ENCODE measurements at places on chromosomes 6 and 20. TPM values are rescaled to one million over a fixed set of nuclear protein-coding genes. Genes with fewer than 3 reads are reported as not detected.

Gene IPCEF1
- 0.71 TPM for total RNA-seq

Gene TPD52L1
- total RNA-seq, result 74.9 TPM

Gene TMEM244
- not detected for total RNA-seq

Gene HSPA12B
- 2.2 TPM for total RNA-seq

Gene PTK6
- total RNA-seq, result 0.36 TPM

Gene GRM1
- not detected for total RNA-seq

Gene B3GAT2
- total RNA-seq, result not detected

Gene DEF6
- 3.5 TPM for total RNA-seq

Gene SLC23A2
- 15.2 TPM for total RNA-seq

GRCh38 chr6:15990179-15990578 lies 138.7 kb upstream of the MYLIP start:
- DNase-seq, result no peak

DNA sequence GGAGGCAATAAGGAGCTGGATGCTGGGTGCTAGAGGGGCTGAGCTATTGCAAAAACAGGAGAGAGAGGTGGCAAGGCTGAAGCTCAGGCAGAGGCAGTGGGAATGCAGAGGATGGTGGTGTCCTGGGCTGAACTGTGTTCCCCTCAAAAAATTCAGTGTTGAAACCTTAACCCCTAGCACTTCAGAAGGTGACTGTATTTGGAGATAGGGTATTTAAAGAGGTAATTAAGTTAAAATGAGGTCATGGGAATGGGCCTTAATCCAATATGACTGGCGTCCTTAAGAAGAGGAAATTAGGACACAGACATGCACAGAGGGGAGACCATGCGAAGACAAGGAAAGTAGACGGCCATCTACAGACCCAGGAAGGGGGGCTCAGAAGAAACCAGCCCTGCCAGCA lies 11.5 kb upstream of the MMP9 start:
- peak; percentile 15 for DNase-seq

DNA sequence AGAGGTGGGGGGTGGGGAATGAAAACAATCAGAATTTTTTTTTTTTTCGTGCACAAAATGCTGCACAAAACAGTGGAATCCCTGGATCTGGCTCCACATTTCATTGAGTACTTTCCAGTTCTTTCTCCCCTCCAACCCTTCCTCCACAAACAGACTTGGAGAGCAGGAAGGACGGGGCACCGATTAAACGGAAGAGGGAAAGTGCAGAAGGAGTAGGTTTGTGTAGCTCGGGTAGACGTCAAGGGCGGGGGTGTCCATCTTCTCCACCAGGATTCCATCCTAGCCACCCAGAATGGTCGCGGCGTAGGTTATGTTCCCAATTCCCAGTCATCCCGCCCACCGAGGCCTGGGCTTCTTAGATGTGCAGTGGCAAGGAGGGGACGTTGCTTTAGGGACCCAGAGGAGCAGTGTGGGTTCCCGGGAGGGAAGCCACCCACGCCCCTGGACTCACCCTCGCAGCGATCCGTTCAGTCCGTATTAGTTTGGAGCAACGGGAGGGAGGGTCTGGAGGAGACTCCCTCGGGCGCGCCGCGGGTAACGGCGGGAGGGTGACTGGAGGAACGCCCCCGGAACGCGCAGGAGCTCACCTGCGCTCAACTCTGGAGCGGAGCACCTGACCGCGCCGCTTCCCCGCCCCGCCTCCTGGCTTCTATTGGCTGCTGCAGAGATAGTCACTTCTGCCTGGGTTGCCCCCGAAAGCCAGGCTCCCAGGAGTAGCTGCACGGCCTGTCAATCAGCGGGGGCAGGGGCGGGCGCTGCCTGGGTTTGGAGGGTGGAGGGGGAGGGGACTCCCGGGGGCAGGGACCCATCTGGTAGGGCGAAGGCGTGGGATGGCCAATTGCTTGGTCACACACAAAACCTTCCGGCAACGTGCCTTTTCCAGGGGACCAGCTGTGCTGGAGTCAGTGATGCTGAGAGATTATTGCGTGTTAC lies at the start of gene ENPP5:
TSS of gene ENPP5 (minus strand) at position 624 of the 933 bp plus-strand sequence. CDS start 2,718 bp downstream, outside the sequence.
- DNase-seq, result peak; percentile 72

GRCh38 chr20:49104365-49104648 lies 58.2 kb downstream of the CSE1L start:
- DNase-seq, result no peak

- DNase-seq, result no peak
These were observed 127.8 kb downstream of the KIF16B start for GRCh38 chr20:16445482-16445881.

- no peak for DNase-seq
These were observed 7.6 kb upstream of the BTN2A2 start for GRCh38 chr6:26375270-26375669.

DNA sequence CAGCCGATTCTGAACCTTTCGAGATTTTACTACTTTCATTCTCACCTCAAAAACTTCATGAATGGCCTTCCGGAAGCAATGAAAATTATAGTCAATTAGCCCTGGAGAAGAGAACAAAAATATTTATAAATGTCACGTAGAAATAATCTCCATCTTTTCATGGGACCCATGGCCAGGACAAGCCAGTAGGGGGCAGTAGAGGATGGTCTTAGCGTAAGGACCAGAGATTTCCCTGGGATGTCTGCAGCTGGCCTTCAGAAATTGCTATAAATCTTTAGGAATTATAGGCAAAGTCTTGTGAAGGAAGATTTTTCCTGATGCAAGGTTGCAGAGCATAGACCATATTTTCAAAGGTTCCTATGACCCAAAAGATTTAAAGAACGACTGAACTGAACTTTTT lies 15.6 kb upstream of the UBE2J1 start:
- DNase-seq, result peak; percentile 74

GRCh38 chr6:114284281-114284680 lies 58.5 kb downstream of the HS3ST5 start:
- DNase-seq, result no peak

DNA sequence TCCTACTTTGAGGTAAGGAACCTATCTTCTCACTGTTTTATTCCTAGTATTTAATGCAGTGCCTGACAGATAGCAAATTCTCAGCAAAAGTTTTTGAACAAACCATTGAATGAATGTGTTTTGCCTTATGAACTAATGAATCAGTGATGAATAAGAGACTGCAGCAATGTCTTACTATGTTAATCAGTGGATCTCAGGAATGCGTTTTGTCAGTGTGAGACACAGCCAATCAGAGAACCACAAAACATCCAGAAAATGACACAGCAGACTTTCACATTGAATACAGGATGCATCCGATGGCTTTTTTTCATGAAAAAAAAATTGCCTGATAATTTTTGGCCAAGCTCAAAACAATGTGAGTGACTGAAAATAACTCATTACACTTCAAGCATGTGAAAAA lies 270.5 kb downstream of the BMP2 start:
- no peak for DNase-seq

DNA sequence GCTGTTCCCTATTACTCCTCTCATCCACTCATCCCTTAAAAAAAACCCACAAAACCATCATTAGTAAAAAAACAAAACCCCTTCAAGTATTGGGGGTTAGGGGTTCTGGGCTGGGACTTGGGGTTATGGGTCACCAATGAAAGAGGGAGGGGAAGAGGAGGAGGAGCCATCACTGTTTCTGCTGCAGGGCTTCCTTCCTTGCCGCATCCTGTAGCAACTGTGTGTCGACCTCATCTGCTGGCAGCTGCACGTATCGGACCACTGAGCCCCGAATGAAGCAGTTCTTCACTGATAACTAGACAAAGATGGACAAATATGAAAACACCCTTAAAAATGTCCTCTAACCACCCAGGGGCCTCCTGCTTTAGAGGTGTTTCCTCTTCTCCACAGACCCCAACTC lies 2.0 kb upstream of the VARS1 start:
- no peak for DNase-seq

DNA sequence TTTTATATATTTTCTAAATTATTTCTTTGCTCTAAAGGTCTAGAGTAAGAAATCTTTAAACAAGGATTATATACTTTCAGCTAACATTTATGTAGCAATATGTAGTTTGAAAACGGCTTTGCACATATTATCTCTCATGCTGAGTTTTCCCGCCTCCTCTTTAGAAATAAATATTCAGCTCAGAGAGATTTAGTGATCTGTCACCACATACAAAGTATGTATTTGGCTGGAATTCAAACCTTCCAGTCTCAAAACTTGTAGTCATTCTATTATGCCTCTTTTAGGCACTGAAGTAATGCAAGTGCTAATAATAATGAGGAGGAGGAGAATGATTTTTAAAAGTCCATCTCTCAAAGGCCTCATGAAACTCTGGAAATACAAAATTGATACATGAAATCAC lies 525.0 kb downstream of the GRIK2 start:
- DNase-seq, result no peak

DNA sequence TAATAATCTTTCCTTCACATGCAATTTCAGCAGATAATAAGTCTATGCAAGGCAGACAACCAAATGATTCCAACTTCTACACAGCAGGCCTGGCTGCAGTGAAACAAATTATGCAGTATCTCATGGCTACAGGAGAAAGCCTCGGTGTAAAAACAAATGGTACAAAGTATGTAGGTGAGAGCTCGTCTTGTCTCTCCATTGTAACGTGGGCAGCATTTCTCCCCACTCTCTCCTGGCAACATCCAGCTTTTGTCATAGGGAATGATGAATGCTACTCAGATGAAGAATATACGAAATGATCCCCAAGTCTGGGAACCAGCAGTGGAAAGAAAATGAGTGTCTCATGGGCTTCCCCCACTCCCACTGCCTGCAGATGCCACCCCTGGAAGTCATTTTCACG lies 32.4 kb downstream of the FYN start:
- no peak for DNase-seq

Data from sigmoid colon (tissue), 7 donors.